NCI-H1417 treated with DMSO at 0.1 percent for 48 hours (cell line): ENCODE measurements at places on chromosomes 4 and X.

- no peak for DNase-seq
These were observed 159.6 kb upstream of the RBPJ start for GRCh38 chr4:26161030-26161824.

DNA sequence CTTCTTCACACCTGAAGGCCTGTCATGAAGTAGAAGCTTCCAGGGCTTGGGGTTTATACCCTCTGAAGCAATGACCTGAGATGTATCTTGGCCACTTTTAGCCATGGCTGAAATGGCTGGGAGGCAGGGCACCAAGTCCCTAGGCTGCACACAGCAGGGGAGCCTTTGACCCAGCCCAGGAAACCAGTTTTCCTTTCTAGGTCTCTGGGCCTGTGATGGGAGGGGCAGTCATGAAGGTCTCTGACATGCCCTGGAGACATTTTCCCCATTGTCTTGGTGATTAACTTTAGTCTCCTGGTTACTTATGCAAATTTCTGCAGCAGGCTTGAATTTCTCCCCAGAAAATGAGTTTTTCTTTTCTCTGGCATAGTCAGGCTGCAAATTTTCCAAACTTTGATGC is 511.0 kb upstream of the KLHL4 start:
- no peak for DNase-seq

- DNase-seq, result no peak
These were observed 11.8 kb upstream of the NEIL3 start for GRCh38 chr4:177297785-177298391.

DNA sequence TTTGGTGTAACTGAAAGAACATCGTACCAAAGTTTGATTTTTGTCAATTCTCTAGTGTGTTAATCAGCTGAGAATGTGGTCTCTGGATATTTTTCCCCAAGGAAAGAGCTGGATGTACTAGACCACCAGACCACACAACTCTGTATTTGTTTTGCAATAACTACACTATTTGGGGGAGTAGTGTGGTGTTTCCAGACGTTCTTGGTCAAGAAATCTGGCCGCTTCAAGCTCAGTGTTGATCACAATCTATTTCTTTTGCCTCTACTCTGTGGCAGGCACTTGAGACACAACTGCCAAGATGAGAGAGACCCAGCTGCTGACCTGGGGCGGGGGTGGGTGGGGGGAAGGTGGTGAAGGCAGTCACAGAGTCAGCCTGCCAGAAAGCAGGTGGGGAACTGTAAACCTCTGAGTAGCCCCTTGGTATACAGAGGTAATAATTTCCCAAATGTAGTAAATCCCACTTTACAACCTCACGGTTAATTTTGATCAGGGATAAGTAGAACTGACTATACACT is 30.6 kb downstream of the PTTG2 start:
- DNase-seq, result no peak

- DNase-seq, result no peak
These were observed at the start of gene TMEM271 for GRCh38 chr4:576245-576821. Gene TMEM271 (minus strand): TSS chr4:576295. CDS start chr4:576062, 233 bp downstream.

- DNase-seq, result no peak
These were observed 32.2 kb downstream of the DCK start for GRCh38 chr4:71025654-71026053.

GRCh38 chrX:54494166-54494988 is 1.7 kb downstream of the FGD1 start:
- DNase-seq, result no peak

DNA sequence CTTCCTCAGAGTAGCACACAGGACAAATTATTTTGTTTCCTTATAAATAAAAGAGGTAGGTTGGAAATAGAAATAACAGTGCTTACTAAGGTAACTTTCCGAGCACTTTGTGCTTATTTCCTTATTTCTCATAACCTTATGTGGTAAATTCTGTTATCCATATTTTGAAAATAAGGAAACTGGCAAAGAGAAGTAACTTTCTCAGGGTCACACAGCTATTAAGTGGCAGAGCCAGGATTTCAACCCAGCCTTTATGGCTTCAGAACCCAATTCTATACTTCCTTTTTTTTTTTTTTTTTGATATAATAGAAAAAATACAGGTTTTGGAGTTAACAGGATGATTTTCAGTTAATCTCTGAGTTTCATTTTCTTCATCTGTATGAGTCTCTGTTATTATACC is 3.3 kb downstream of the UTP3 start:
- DNase-seq, result no peak

- DNase-seq, result no peak
These were observed 169.2 kb downstream of the TMA16 start for GRCh38 chr4:163663454-163664225.

GRCh38 chr4:89823416-89823815 is 13.5 kb downstream of the SNCA start:
- no peak for DNase-seq

GRCh38 chr4:84677995-84678394 is 95.1 kb downstream of the CDS1 start:
- DNase-seq, result no peak

- no peak for DNase-seq
These were observed 34.9 kb downstream of the WDR13 start for GRCh38 chrX:48632207-48632606.

GRCh38 chrX:38426785-38427184 is 74.4 kb downstream of the OTC start:
- no peak for DNase-seq

- DNase-seq, result no peak
These were observed 141.1 kb downstream of the AFF1 start for GRCh38 chr4:87075876-87076275.

- no peak for DNase-seq
These were observed 88.2 kb downstream of the PHOX2B start for GRCh38 chr4:41660352-41660751.

DNA sequence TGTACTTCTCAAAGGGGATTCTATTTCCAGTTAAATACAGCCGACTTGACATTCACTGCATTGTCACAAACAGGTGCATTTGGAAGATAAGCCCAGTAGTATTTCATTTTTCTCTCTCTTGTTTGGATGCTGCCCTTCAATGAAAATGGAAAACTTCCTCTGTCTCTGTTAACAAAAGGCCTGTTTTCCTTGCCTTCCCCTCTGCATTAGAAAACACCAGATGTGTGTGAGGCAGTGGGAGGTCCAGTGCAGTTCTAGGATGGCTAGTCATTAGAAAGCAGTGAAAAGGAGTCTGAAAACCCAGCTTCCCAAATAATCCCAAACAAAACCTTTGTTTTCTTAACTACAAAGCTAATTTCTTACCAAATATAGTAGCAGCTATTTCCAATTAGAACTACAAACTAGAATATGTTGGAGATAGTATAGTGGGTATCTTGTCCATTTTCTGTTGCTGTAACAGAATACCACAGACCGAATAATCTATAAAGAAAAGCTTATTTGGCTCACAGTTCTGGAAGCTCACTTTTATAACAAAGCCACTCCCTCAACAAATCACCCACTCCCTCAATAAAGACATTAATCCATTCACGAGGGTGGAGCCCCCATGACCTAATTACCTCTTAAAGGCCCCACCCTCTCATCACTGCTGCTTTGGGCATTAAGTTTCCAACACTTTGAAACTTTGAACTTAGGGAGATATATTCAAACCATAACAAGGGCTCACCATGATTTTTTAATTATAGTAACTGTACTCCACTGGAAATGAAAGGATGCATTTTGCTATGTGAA is 452.1 kb upstream of the RPS6KA3 start:
- no peak for DNase-seq

GRCh38 chrX:38917954-38918353 is 116.7 kb downstream of the MID1IP1 start:
- no peak for DNase-seq

- no peak for DNase-seq
These were observed 95.2 kb upstream of the NAP1L5 start for GRCh38 chr4:88792821-88793220.

DNA sequence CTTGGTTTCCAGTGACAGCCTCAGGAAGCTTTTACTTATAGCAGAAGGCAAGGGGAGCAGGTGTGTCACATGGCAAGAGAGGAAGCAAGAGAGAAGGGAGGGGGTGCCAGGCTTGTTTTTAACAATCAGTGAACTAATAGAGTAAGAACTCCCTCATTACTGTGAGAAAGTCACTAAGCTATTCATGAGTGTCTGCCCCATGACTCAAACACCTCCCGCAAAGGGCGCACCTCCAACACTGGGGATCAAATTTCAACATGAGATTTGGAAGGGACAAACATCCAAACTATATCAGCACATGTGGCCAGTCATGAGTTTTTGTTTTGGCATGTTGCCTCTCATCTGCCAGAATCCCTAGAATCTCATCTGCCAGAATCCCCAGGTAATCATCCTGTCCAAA is 183.5 kb upstream of the C1QTNF7 start:
- no peak for DNase-seq

DNA sequence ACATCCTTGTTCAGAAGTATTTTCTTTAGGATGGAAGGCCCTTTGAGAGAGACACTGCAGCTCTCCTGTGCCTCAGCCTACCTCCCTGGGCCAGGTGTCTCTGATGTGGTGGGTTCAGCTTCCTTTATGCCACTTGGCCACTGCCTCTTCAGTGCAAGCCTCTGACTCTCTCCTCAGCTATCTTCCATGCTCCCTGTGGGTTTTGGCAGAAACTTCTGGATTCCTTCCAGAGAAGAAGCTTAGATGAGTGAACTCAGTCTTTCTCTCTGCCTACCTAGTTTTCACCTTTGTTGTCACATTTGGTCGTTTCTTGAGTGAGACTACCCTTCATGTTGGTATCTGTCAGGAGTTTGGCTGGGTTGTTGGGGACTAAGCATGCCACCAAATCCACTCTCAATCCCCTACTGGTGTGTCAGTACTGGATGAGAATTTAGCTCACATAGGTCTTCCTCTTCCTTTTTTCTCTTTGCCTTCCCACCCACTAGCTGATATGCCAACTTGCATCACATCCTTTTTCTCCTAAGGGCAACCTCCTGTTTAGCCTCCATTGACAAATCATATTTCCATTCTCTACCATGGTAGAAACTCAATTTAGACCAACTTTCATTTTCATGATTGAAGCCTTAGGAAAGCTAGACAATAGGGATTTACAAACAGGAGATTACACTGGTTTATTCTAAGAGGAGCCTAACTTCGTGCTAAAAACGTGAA is 32.0 kb downstream of the IL15 start:
- no peak for DNase-seq

GRCh38 chrX:30781711-30782444 is 107.2 kb downstream of the TAB3 start:
- DNase-seq, result no peak

- no peak for DNase-seq
These were observed 103.6 kb downstream of the TENM3 start for GRCh38 chr4:182346675-182347375.

DNA sequence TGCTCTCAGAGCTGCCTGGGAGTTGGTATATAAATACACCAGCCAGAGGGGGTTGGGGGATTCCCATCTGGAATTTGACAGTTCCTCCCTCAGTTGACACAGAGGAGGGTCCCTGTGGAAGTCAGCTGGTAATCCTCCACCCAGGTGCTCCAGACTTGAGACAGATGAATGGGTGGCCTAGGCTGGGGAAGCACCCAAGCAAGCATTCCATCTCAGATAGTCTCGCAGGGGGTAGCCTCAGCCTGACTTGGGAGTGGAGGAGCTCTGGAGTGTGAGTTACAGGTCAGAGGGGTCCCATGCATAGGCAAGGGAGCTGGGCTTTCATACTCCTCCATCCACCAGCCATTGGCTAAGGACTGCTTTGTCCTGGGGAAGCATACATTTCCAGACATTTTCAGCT is 229.3 kb upstream of the BCOR start:
- no peak for DNase-seq

DNA sequence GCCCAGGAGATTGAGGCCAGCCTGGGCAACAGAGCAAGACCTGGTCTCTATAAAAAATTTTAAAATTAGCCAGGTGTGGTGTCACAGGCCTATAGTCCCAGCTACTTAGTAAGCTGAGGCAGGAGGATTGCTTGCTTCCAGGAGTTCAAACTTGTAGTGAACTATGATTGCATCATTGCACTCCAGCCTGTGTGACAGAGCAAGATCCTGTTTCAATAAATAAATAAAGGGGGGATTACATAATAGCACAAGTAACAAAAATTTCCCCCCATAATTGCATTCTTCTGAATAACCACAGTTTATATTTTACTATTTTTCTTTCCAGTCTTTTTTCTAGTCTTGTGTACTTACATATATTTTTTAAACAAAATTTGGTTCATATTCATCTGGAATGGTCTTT is 135.6 kb downstream of the CHIC2 start:
- no peak for DNase-seq

DNA sequence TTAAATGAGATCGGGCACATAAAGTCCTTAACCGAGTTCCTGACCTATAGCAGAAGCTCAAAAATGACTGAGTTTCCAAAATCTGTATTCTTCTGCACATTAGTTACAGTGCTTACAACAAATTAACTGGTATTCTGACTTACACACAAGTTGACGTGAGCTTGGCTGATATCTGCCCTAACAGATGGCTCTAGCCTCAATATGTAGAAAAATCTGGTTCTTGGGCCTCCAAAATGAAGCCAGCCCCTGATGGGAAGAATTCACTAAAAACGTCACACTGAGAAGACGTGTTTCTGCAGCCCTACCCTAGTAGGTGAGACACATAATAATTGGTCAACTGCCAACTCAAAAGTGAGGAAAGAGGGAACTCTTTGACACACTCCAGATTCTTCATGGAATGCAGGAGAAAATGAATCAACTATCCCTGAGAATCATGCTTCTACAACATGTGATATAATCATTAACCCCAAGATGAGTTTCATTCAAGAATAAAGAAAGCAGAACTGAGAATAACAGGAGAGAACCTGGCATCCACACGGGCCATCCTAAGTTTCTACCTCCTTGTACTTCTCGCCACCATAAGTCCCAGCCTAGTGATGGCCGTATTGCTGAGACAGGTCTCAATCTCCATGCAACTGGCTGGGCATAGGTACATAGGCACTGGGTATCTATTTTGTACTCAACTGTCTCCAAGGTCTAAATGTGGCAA is 8.2 kb downstream of the STX18 start:
- DNase-seq, result no peak

DNA sequence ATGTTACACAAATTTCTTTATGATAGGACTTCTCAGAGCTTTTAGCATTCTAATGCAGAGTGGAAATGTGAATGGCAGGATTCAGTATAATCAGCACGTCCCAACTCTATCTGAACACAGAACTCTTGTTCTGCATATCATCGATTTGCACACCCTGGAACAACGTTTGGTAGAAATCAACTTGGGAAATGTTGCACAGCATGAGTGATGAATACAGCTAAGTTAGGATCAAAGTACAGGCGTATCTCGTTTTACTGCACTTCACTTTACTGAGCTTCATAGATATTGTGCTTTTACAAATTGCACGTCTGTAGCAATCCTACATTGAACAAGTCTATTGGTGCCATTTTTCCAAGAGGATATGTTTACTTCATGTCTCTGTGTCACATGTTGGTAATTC is 70.8 kb downstream of the SMARCA1 start:
- no peak for DNase-seq

- no peak for DNase-seq
These were observed 94.4 kb downstream of the ABCB7 start for GRCh38 chrX:75061701-75062100.

- no peak for DNase-seq
These were observed 2.3 kb downstream of the FHDC1 start for GRCh38 chr4:152938237-152938947.

DNA sequence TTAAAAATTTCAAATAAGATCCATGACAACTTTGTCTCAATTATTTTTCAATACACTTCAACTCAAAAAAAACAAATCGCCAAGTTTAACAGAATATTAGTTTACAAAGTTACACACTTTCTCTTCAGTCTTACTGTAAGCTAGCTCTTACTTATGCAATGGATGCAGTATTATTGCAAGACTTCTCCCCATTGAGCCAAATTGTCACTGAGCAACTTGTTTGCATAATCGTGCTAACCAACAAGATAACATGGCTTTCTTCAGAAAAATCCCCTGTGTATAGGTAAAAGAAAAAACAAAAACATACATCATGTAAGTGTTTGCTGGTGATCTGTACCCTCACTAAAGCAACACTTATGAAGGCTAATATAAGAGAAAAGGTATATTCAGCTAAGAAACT is 18.9 kb downstream of the DNAJB14 start:
- DNase-seq, result no peak
